ENCODE measurements at places on chromosomes 6 and 20. TPM values are rescaled to one million over a fixed set of nuclear protein-coding genes. Genes with fewer than 3 reads are reported as not detected.

GRCh38 chr20:31568041-31568731 is 36.9 kb upstream of the ID1 start:
- DNase-seq, result no peak

GRCh38 chr6:160060221-160060620 is 61.4 kb upstream of the SLC22A1 start:
- DNase-seq, result no peak

- peak; percentile 77 for DNase-seq
Measured at GRCh38 chr20:33862709-33863403, 51.7 kb downstream of the CHMP4B start.

GRCh38 chr6:164916087-164916486 is 393.3 kb downstream of the C6orf118 start:
- no peak for DNase-seq

DNA sequence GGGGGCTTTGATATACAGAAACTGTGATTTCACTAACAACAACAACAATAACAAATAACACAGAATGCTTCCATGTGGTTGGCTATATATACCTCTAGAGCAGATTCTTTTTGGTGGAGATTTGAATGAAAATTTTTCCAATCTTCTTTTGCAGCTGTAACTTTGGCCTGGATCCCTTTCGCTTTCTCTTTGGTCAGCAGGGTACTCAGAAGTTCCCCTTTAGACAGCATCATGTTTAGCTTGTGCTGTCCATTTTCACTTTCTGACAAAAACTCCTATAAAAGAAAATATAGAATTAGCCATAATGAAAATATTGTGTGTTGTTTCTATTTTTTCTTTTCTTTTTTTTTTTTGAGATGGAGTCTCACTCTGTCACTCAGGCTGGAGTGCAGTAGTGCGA is 264.2 kb downstream of the SYNE1 start:
- DNase-seq, result no peak

DNA sequence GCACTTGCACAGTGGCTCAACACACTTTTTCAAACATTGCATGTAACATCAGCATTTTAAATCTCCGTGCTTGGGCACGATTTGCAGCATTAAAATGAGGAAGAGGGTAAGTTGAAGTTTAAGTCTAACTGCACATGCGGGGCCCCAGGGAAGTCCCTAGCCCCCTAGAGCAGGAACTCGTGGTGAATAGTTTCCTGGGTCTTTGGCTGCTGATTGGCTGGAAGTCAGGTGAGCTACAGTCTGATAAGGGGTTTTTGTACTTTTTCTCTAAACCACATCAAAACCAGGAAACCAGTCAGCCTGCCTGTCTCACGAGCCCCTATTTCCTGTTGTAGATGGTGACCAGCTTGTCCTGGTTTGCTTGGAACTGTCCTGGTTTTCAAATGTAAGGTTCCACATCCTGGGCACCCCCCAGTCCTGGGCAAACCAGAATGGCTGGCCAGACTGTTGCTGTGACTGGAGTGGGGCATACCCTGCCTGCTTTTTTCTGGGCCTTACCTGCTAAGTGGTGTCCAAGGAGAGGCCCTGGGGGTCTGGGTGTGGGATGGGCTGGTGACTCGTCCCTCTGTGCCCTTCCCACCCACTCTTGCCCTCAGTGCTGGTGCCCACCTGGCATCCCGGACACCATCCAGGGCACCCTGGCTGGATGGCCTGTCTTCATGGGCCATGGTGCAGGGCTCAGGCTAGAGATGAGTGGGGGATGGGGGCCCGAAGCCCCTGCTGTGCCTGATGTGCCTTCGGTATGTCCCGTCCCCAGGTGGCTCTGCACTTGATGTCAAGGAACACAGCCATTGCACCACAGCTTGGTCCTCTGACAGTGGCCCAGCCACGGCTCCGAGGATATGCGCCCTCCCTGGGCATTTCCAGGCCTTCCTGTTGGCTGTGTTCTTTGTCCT is 31.8 kb downstream of the SUN5 start:
- DNase-seq, result peak; percentile 60

DNA sequence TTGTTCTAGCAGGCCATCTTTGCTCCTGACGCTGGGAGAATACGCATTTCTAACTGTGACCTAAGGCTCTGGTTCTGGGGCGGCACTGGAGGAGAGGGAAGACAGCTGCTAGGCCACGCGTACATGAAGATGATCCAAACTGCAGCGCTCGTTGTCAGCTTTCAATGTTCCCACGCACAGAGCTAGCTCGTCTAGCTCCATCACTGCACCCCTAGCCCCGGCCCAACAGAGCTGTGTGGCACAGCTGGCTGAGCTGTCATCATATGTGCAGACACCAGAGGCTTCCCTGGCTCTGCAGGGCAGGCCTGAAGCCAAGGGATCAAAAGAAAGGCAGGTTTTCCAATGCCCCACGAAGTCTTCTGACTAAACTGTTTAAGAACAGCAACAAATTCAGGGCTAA is 124.7 kb downstream of the IRF4 start:
- no peak for DNase-seq

- no peak for DNase-seq
Measured at GRCh38 chr6:27121640-27122039, 125.9 kb upstream of the PRSS16 start.

- DNase-seq, result no peak
Measured at GRCh38 chr20:53447316-53447715, 146.3 kb downstream of the ZNF217 start.

- DNase-seq, result no peak
Measured at GRCh38 chr6:24117021-24117420, 9.0 kb upstream of the NRSN1 start.

- DNase-seq, result no peak
Measured at GRCh38 chr20:17904027-17904426, 64.6 kb downstream of the SNX5 start.

- DNase-seq, result no peak
Measured at GRCh38 chr6:130858054-130858453, 30.8 kb downstream of the SMLR1 start.

DNA sequence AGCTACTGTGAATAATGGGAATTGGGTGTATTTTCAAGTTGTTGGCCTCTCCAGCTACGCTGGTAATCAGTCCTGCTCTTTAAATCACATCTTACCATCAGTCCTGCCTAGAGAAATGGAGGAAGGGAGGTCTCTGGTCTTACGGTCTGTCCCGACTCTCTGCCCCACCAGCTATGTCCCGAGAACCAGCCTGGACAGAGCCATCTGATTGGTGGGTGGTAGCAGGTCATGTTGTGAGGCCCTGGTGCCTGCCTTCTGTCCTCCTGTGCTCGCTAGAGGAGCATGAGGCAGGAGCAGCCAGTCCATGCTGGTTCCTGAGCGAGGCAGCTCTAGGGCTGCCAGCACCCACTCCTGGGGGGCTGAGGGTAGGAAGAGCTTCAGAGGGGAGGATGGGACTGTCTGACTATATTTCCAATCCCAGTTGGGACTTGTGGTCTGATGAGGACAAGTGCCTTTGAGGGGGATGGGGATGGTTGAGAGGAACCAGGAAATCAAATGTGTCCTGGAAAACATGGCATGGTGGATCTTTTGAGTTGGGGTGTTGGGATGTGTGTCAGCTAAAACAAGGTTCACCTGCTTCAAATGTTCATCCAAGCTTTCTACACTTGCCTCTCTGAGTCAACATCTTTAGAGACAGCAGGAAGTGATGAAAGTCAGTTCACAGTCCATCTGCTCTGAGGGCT is 33.0 kb downstream of the SYNJ2 start:
- DNase-seq, result peak; percentile 46

GRCh38 chr6:1390133-1390945 is 963 bp downstream of the FOXF2 start:
- DNase-seq, result no peak

GRCh38 chr6:156273065-156273711 is 504.0 kb upstream of the ARID1B start:
- DNase-seq, result no peak

- no peak for DNase-seq
Measured at GRCh38 chr20:62894261-62894660, 32.0 kb downstream of the DIDO1 start.

- DNase-seq, result no peak
Measured at GRCh38 chr6:382883-383810, 8.4 kb upstream of the IRF4 start.

- DNase-seq, result no peak
Measured at GRCh38 chr6:48136856-48137255, 25.9 kb upstream of the PTCHD4 start.

Gene CGA
- not detected for polyA plus RNA-seq

Gene POPDC3
- 0.32 TPM for polyA plus RNA-seq

Gene RAD21L1
- polyA plus RNA-seq, result not detected

Gene MAP3K5
- polyA plus RNA-seq, result 8.6 TPM

Gene GCNT2
- 2.4 TPM for polyA plus RNA-seq

Gene RSPO3
- 5.2 TPM for polyA plus RNA-seq

Gene SMPDL3A
- polyA plus RNA-seq, result 36.1 TPM

All from sigmoid colon (tissue), 7 donors.